MCF 10A (cell line): ENCODE measurements at places on chromosomes 4 and X. TPM values are rescaled to one million over a fixed set of nuclear protein-coding genes. Genes with fewer than 3 reads are reported as not detected.

GRCh38 chr4:101400096-101400495 lies 52.8 kb upstream of the PPP3CA start:
- H3K27me3 ChIP-seq, result no peaks in the 10 kb centered on the region
- no peak overlapping the region for H3K27ac ChIP-seq
- H3K4me3 ChIP-seq, result no peak overlapping the region
- H3K4me1 ChIP-seq, result no peaks in the 10 kb centered on the region

- H3K36me3 ChIP-seq, result peaks cover 6% of the 10 kb centered on the region
- DNase-seq, result no peak
- no peaks in the 10 kb centered on the region for H3K4me1 ChIP-seq
- H3K27ac ChIP-seq, result no peak overlapping the region
These were observed 428.0 kb downstream of the EPHA5 start for GRCh38 chr4:65242156-65242846.

GRCh38 chr4:114782415-114783214 lies 184.0 kb downstream of the UGT8 start:
- H3K4me3 ChIP-seq, result no peak overlapping the region
- DNase-seq, result no peak
- no peak overlapping the region for H3K27ac ChIP-seq
- no peaks in the 10 kb centered on the region for H3K4me1 ChIP-seq

- H3K27me3 ChIP-seq, result no peaks in the 10 kb centered on the region
- H3K4me3 ChIP-seq, result no peak overlapping the region
- peaks cover 5% of the 10 kb centered on the region for H3K4me1 ChIP-seq
- no peaks in the 10 kb centered on the region for H3K36me3 ChIP-seq
These were observed 258.9 kb downstream of the TENM3 start for GRCh38 chr4:182502064-182502463.

DNA sequence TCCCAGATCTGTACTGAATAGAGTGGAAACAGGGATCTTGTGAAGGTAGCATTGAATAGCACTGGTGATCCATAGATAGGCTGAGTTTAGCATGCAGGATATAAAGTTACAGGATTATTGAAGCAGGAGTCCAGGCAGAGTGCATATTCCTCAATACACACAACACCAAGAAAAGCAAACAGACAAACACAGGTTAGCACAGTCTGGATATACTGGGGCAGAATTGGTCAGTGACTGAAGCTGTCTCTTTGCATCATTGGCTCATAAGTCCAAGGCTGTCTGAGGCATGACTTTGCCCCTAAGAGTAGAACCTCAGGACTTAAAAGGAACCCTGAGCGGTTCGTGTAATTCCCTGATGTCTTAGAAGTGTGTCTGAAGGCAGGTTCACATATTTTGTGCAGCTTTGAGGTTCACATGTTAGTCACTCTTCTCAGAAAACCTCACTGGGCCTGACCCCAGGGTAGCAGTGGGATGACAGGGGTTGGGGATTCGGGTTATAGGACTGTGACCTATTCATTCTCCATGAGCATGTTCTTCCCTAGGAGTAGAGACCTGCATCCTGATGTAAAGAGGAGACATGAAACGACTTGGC lies 134.6 kb downstream of the AASDH start:
- H3K4me1 ChIP-seq, result no peaks in the 10 kb centered on the region
- H3K27me3 ChIP-seq, result no peaks in the 10 kb centered on the region
- DNase-seq, result no peak
- H3K4me3 ChIP-seq, result no peak overlapping the region

Gene SPANXD
- not detected in 2 replicates for total RNA-seq

Gene GLRB
- total RNA-seq, result 5.9 and 7.1 TPM in 2 replicates
